ENCODE measurements at places on chromosomes 6 and 20. TPM values are rescaled to one million over a fixed set of nuclear protein-coding genes. Genes with fewer than 3 reads are reported as not detected.
A peak's percentile ranks its signal among the peaks of the same experiment; 100 is the strongest.

- no peaks in the 10 kb centered on the region for H3K4me1 ChIP-seq
- no peak overlapping the region for H3K4me3 ChIP-seq
- H3K36me3 ChIP-seq, result no peaks in the 10 kb centered on the region
- peaks cover 3% of the 10 kb centered on the region for H3K27me3 ChIP-seq
- H3K27ac ChIP-seq, result no peak overlapping the region
- DNase-seq, result no peak
These were observed 35.4 kb upstream of the PRSS35 start for GRCh38 chr6:83476971-83477370.

GRCh38 chr6:13435477-13436246, 51.7 kb downstream of the GFOD1 start:
- peaks cover 45% of the 10 kb centered on the region for H3K4me1 ChIP-seq
- no peak overlapping the region for H3K4me3 ChIP-seq
- no peaks in the 10 kb centered on the region for H3K36me3 ChIP-seq
- no peak for DNase-seq

- H3K4me3 ChIP-seq, result no peak overlapping the region
- no peaks in the 10 kb centered on the region for H3K4me1 ChIP-seq
- H3K27ac ChIP-seq, result no peak overlapping the region
- H3K36me3 ChIP-seq, result peaks cover 8% of the 10 kb centered on the region
- no peak for DNase-seq
- H3K27me3 ChIP-seq, result no peaks in the 10 kb centered on the region
These were observed 472.2 kb downstream of the UTRN start for GRCh38 chr6:144757299-144757698.

DNA sequence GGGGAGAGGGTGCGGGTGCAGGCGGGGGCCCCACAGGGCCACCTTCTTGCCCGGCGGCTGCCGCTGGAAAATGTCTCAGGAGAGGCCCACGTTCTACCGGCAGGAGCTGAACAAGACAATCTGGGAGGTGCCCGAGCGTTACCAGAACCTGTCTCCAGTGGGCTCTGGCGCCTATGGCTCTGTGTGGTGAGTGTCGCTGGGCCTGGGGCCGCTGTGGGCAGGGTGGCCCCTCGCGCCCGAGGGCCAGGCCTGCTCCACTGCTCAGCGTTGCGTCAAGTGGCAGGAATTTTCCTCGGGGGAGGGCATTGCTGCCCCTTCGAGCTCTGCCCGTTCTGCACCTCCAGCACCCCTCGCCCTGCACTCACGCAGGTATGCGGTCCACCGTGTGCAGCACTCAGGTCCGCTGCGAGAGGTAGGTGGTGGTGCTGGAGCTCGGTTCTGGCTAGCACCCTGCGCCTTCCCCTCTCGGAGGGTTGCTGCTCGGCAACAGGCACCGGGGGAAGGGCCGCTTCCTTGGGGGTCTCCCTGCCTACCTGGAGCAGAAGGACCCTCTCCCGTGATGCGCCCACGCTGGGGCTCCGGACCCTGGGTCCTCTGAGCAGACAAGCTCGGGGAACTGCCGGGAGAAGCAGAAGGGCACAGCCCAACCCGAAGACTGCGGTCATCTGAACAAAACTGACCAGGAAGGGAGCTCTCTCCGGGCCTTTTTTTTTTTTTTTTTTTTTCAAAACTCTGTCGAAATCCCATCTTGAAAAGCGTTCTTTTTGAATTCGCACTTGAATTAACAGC, 674 bp downstream of the MAPK14 start:
- peak; percentile 58 for DNase-seq
- H3K27ac ChIP-seq, result peak overlapping the region; percentile 97
- peak overlapping the region; percentile 98 for H3K4me3 ChIP-seq
- H3K4me1 ChIP-seq, result peaks cover 33% of the 10 kb centered on the region

- no peaks in the 10 kb centered on the region for H3K36me3 ChIP-seq
- no peak overlapping the region for H3K4me3 ChIP-seq
- H3K27me3 ChIP-seq, result peaks cover 3% of the 10 kb centered on the region
- DNase-seq, result no peak
These were observed 100.2 kb upstream of the AKAP12 start for GRCh38 chr6:151139524-151139923.

GGTLC1 gene
- not detected for total RNA-seq

Measured in activated CD4-positive, alpha-beta memory T cell treated with anti-CD3 and anti-CD28 coated beads for 36 hours (primary cell).